ENCODE measurements at places on chromosomes 7 and 10.

- no peak for DNase-seq
Measured at GRCh38 chr10:101644002-101644401, 51.0 kb downstream of the FBXW4 start.

DNA sequence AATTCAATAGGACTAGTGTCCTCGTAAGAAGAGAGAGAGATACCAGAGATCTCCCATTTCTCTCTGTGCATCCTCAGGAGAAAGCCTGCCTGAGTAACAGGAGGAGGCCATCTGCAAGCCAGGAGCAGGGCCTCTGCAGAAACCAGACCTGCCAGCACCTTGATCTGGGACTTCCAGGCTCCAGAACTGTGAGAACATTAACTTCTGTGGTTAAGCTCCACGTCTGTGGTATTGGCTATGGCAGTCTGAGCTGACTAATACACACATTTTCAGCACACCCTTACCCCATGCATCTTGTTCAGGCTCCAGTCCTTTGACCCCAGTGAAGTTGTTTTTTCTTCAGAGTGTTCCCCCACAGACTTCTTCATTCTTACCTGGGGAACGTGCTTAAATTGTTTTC, 3.1 kb upstream of the CRTAC1 start:
- DNase-seq = no peak

- no peak for DNase-seq
Measured at GRCh38 chr7:36752026-36752711, 27.9 kb upstream of the AOAH start.

GRCh38 chr7:157412491-157413180, 75.8 kb downstream of the DNAJB6 start:
- DNase-seq = no peak

DNA sequence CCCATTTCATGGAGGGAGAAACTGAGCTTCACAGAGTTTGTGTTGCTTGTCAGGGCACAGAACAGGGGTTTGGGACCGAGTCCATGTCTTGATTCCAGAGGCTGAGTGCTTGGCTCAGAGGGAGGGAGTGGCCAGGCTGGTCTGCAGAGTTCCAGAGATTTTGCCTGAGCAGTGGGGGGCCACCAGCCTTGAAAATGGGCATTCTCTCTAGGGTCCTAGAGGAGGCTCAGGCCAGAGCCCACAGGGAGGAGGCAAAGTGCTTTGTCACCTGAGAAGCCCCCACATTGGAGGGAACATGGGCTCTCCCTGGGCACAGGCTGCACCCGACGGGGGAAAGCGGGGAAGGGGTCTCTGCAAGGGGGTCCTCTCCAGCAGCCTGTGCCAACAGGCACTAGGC, 51.5 kb downstream of the DOCK1 start:
- no peak for DNase-seq
